ENCODE measurements at places on chromosomes 3 and 15.
A peak's percentile ranks its signal among the peaks of the same experiment; 100 is the strongest.

DNA sequence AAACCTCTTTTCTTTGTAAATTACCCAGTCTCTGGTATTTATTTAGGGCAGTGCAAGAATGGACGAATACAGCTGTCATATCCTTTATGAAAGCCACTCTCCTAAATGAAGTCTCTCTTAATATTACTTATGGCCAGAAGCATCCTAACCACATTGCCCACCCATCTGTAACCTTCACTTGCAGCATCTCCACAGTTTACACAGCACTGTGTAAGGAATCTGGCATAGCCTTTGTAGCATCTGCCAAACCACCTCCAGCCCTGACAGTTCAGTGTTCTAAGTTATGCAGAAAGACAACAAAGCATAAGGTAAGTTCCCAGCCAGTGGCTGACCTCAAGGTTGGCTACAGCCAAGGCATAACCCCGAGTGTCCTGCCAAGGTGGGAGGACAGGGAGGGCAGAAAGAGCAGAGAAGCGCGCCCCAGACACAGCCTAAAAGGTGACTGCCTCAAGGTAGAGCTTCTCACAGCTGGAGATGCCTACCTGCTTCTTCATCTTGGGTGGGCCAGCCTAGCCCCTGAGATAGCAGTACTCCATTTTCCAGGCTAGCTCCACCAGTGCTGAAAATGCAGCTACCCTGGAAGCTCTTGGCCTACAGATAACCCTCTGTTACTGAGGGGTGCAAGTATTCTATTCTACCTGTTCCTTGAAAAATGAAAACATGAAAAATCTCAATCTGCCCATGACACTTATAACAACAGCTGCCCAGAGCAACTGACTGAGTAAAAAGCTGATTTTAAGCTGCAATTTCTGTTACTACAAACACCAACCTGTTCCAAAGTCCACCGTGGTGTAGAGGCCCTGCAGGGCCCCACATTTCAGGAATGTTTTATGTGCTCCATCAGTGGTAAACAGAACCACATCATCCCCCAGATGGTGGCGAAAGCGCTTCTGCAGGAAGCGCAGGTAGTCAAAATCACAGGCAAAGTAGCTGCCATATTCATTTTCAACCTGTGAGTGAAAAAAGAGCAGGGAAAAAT lies 39.3 kb downstream of the GLB1 start:
- DNase-seq: no peak

- DNase-seq: no peak
Measured at GRCh38 chr15:101128221-101129015, 123.4 kb downstream of the CHSY1 start.

DNA sequence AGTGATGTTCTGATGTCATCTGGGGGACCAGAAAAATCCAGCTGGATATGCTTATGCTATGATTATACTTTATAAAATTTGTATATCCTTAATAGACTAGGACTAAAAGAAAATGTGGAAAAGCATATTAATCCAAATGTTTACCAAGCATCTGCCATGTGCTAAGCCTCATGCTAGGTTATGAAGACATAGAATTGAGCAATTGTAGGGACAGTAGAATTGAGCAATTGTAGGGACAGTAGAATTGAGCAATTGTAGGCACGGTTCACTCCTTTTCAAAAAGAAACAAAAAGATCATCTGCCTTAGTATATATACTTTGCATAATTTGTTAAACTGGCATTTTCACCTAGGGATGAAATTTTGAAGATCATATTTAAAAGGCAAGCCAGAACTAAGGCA lies 18.3 kb downstream of the ABHD5 start:
- no peak for DNase-seq

GRCh38 chr3:131550562-131551465 lies 48.0 kb upstream of the MRPL3 start:
- DNase-seq: no peak

DNA sequence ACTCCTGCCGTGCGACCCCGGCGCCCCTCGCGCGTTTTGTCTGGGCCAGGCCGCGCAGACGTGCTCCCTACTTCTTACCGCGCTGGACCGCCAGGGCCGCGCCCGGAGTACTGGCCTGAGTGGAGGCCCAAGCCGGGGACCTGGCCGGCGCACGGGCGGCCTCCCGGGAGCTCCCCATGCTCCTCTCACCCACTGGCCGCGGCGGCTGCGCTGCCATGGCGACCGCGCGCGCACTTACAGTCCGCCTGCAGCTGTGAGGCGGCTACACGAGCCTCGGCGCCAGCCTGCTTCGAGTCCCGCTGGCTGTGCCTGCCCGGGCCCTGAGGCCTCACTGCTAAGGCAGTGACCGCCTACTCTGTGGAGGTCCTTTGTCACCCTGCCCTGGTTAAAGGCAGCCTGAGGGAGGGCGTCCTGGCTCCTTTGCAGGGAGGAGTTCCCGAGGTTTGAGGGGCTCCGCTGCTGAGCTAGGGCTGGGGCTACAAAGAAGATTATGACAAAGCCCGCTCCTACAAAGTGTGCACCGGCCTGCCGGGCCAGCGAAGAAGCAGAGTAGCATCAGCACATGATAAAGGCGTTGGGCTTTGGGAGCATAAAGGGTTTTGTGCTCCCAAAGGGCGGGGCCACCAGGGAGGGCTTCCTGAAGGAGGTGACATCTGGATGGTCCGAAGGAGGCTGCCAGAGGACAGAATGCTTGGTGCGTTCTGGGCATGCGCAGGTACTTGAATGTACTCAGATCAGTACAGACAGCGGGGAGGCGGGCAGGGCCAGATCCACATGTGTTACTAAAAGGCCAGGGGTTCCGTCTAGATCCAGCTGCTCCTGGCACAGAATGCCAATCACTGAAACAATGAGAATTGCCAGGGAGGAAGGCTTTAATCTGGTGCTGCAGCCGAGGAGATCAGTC lies at the start of the genes LRRC34 and LRRIQ4:
TSS of gene LRRC34 (minus strand) at position 573 of the 904 bp plus-strand sequence. CDS start at position 217, 356 bp downstream.
TSS of gene LRRIQ4 (plus strand) at position 539 of the 904 bp plus-strand sequence. CDS start 9,052 bp downstream, outside the sequence.
- DNase-seq: peak; percentile 25
